Amygdala (tissue), 56 donors: ENCODE measurements at places on chromosomes 16 and 17.

DNA sequence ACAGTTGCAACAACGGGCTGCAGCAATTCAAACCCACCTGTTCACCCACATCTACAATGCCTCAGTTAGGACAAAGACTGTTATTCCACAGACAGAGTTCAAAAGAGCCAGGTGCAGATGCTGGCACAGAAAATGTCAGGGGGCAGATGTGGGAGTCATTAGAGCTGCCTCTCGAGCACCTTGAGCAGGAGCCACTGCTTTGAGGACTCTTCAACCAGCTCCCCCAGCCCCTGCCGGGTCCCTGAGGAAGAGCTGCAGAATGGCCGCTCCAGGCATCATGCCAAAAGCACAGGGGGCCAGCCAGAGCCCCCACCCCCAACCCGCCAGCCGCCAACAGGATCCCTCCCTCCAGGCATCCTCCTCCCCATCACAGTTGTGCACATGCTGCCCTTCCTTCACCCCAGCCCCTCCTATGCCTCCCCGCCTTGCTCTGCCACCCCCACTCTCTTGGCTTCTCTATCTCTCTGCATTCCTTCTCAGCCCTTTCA lies 20.8 kb downstream of the C17orf67 start:
- no peak for DNase-seq

- no peak for DNase-seq
These were observed 16.7 kb downstream of the DNAJC7 start for GRCh38 chr17:42000413-42001133.

DNA sequence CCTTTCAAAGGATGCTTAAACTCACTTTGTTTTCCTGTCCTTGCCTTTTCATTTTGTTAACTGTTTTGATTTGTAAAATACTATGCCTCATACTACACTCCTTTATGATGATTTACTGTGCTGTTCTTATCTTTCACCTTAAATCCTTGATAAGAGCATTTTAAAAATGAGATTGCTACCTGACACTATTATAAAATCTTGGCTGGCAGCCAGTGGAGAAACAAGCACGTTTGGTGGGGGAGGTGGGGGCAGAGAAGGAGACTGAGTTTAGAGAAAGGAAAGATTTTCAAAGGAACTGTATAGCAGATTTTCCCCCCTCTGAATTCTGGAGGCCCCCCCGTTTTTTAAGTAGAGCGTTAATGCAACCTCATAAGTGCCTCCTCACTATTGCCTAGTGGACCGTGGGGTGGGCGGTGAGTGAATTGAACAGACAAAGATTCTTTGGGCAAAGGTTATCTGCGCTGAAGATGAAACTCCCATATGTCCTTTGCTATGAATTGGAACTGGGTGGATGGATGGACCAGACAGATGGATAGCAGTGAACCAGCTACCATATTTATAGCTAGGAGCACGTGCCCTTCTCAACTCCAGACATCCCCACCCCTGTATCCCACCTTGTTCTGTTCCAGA lies 200.2 kb downstream of the CCDC182 start:
- no peak for DNase-seq

DNA sequence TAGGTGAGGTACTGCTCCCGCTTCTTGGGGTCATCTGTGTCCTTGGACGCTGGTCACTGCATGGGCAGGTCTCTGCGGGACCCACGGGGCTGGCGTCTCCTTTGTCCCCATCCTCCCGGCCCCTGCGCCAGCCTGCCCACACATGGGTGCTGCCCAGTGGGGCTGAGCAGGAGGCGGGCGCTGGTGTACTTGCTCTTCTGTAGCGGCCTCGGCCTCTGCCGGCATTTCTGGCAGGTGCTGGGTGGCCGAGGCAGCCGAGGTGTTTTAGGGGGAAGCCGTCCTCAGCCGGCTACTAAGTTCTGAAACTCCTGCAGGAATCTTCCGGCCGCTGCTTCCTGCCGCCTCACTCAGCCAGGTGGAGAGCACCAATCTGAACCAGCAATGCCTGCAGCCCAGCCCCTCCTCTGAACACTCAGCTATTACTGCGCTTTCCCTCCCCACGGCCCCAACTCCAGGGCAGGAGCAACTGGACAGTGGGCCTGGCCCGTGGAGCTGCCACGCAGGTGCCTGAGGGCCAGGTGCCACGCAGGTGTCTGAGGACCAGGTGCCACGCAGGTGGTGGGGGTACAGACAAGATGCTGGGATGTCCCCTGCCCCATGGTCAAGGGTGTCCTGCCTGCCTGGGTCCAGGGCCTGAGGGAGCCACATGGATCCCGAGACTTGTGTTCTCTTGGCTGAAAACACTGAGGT lies 10.0 kb downstream of the DECR2 start:
- no peak for DNase-seq

DNA sequence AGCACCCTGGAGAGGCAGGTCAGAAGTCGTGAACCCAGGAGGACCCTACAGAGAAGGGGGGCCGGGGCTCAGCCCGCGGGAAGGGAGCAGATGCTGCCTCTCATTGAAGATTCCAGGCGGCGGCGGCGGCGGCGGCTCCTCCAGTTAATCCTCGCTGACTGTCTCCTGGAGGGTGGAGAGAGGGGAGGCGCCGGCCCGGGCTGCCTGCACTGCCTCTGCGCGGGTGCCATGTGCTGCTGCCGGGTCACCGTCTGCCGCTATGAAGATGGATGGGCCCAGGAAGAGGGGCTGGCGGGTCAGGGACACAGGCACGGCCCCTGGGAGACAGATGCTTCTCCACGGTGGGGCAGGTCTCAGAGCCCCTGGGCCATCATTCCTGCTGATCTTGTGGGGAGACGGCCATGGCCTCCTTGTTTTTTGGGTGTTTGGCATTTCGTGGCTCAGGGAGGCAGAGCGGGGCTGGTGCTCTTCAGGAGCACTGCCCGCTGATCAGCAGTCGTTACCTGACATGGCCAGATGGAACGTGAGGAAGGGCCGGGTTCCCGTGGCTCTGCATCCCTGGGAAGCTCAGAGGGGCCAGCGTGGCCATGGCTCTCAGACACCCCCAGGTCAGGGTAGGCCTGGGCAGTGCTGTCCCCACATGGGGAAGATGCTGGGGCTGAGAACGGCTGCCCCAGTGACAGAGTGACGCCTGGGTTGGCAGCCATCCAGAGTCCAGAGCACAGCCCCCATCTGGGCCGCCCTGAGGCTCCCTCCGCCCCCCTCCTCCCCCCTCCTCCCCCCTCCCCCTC lies 36.1 kb downstream of the GINS2 start:
- DNase-seq = no peak

GRCh38 chr16:75948886-75949285 lies 222.6 kb upstream of the CPHXL start:
- no peak for DNase-seq

GRCh38 chr16:66220702-66221101 lies 145.8 kb upstream of the CDH5 start:
- DNase-seq = no peak

GRCh38 chr16:68085259-68086071 lies at the start of gene NFATC3:
Gene NFATC3 (plus strand): TSS chr16:68085370. CDS start chr16:68085682, 312 bp downstream.
- peak; percentile 98 for DNase-seq

DNA sequence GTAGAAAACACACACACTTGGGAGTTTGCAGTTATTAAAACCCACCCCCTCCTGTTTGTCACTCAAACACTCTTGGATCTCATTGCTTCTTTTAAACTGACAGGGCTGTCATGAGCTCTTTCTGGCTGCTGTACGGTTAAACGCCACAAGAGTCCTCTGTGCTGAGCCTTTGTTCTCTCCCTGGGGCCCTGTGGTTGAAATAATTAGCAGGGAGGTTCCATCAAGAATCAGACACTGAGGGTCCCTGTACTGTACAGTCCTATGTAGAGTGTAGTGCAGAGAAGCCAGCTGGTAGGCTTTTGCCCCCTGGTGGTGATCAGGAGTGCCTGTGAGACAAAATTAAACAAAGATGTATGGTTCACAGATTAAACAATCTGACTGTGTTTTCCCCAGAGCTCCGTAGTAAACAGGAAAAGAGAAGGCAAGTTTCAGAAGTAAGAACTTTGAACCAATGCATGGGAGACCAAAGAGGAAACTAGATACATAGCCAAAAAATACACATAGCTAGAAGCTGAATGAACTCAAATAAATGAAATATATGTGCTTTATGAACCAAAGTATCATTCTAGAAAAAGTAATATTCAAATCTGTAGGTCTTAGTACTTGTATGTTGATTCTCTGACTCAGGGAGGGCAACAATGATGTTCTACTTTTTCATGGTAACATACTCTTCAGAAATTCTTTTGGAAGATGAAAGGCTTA lies 1.4 kb upstream of the SSH2 start:
- peak; percentile 68 for DNase-seq

DNA sequence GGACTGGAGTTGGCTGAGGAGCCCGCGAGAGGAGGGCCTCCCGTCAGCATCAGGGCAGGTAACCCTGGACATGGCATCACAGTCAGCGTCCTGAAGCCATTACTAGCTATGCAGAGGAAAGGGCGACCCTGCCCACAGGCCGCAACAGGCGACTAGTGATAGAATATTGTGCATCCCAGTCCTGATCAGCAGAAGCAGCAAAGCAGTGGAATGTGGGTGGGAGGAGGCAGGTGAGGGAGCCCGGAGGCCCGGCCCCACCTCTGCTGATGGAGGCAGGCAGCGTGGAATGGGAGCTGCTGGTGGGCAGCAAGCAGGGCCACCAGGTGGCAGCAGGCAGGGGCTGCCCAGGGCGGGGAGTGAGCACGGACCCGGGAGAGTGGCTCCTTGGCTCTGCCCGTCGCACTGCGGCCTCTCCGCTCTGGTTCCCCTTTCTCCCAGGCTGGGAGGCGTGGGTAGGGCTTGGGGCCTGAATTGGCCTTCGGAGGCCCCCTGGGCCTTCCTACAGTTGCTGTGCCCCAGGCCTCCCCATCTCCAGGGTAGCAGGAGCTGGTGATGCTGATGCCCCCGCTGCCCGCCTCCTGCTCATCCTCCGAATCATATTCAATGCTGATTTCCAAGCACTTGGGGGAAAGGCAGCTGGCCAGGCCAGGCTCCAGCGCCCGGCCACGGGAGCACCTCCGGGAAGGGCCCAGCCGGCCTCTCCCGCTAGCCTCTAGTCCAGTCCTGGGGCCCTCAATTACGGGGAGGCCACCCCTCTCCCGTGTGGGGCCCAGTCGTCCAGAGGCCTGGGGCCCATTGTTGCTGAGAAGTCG lies 20.2 kb downstream of the TSPOAP1 start:
- DNase-seq = no peak

DNA sequence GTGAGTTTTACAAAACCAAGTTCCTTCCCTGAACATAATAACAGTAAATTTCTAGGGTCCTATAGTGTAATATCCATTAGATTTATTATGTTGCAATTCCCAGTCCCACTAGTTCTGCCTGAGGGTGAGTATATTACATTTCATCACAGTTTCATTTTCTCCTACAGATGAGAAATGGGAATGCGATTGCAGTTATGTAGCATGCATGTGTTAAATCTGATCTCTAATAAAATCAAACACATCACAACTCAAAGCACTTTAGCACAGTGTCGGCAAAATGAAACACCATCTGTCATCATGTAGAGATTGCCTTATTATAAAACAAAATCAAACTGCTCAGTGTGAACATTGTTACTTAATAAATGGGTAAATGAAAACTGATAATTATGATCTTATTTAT lies 180.5 kb upstream of the TOX3 start:
- no peak for DNase-seq

GRCh38 chr16:82639666-82640336 lies 13.0 kb downstream of the CDH13 start:
- no peak for DNase-seq

GRCh38 chr16:55439101-55439690 lies 39.8 kb upstream of the MMP2 start:
- no peak for DNase-seq

DNA sequence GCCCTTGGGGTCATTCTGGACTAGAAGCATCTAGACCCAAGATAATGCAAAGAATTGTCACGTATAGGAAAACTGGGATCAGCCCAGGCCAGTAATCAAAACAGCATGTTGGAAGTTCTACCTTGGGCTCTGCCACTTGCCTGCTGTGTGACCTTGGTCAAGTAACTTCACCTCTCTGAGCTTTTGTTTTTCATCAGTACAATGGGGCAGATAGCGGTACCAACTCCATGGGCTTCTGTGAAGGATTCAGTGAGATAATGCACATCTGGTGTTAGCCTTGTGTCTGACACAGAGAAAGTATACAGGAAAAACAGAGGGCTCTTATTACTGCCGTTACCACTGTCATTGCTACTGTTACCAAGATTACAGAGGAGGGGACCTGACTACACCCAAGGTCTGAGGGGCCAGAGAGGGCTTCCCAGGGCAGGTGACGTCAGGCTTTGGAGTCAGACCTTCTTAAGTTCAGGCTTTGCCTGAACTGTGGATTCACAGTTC lies 24.6 kb downstream of the CMIP start:
- DNase-seq = no peak

GRCh38 chr17:51371732-51372151 lies 111.4 kb downstream of the UTP18 start:
- DNase-seq = peak; percentile 81

GRCh38 chr16:11163761-11164261 lies 92.2 kb downstream of the SOCS1 start:
- DNase-seq = no peak

GRCh38 chr16:66735891-66736290 lies 15.5 kb downstream of the DYNC1LI2 start:
- DNase-seq = no peak

DNA sequence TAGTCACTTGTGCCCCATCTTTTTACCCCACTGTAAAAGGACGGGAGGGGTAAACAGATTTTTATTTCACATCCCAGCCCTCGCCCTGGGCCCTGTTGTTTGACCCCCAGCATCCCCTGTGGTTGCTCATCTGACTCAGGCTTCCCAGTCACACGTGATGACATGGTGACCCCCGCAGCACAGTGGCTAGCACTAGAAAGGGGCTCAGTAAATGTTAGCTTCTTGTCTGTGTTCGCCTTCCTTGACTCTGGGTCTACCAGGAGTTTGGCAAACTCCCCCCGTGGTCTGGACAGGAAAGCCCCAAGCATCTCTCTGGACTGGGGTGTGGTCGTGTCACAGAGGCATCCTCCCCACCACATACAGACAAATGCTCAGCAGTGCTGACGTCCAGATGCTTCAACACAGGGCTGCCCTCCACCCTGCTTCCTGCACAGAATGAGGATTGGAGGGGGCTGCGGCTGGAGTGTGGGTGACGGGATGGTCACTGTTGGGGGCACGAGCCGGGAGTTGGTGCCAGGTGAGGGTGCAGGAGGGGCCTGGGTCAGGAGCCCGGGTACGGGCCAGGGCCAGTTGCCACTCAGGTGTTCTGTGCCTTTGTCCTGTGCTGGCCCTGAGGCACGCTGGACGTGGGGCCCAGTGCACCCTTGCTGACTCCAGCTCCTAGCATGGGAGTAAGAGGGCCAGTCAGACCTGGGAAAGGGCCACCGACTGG lies 69.1 kb downstream of the METRNL start:
- no peak for DNase-seq
